ENCODE measurements at places on chromosomes 6 and 20.
A peak's percentile ranks its signal among the peaks of the same experiment; 100 is the strongest.

- DNase-seq, result no peak
Measured at GRCh38 chr6:157546321-157546720, 165.3 kb downstream of the ZDHHC14 start.

- DNase-seq, result no peak
Measured at GRCh38 chr6:151043944-151044343, 178.4 kb downstream of the MTHFD1L start.

- no peak for DNase-seq
Measured at GRCh38 chr6:79872986-79873385, 74.4 kb downstream of the ELOVL4 start.

- no peak for DNase-seq
Measured at GRCh38 chr6:105867277-105867676, 218.9 kb upstream of the PRDM1 start.

DNA sequence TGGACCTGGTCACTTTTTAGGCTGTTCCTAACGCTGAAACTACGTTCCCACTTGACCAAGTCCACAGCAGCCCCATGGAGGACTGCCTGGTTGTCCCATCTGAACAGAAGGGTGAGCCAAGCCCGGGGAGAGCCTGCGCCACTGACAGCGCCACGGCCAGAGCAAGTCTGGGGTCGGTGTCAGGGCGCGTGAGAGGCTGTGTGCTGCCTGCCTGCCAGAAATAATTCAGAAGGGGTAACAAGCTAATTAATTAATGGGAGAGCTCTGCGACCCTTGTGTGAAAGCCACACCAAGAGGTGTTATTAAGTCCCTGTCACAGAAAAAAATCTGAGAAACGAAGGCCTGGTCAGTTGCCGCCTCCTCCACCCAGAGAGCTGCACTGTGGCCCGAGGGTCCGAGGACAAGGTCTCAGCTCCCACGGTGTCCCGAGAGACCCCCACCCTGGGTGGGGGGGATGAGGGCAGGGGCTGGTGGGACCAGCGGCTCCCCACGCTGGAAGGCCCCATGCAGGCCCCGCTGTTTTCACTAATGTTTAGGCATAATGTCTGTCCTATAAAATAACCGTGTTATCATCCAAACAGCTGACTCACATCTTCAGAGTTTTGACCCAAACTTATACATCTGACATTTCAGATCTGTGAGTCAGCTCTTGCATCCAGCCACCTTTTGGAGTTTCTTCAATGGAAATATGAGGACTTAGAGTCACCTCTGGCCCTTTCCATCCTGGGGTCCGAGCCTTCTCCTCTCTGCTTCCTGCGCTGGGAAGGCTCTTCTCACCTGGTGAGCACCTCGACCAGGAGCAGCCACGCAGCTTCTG is 58.5 kb downstream of the DLL1 start:
- DNase-seq, result no peak

DNA sequence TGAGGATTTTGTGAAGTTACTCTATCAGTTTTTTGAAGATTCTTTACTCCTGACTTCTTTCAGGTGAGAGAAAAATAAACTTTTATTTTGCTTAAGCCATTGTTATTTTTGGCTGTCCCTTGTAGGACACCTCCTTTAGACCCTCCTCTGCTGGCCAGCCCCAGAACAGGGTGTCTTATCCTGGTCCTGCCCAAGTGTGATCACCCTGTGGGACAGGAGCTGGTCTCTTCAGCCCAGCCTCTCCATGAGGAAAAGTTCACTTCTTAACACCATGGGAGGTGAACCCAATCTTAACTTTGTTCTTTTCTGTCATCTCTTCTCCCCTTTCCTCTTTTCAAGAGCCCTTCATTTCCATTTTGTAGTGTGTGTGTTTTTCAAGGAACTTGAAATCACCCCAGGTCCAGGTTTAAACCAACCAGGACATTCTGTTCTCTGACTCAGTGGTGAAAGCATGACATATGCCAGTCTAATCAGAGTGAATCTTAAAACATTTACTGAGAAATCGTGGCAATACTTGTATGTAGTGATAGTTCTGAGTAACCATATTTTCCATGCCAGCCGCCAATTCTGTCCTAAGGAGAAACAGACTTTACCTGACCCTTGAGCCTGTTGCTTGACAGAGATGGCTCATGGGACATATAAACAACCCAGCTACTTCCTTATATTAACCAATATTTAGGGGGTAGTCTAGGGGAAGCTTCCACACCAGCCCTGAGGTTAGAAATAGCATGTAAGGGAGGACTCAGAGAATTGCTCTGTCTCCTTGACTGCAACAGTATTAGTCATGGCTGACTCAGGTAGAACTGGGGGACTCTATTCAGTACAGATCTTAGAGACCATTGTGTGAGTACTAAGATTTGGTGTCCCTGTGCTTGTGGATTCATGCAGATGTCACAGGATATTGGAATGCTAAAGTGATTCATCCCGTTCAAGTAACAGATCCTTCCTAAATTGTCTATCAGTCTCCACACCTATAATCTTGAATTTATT is 48.8 kb downstream of the FLRT3 start:
- peak; percentile 8 for DNase-seq

- DNase-seq, result peak; percentile 95
Measured at GRCh38 chr6:41966961-41967311, 25.3 kb upstream of the CCND3 start.

DNA sequence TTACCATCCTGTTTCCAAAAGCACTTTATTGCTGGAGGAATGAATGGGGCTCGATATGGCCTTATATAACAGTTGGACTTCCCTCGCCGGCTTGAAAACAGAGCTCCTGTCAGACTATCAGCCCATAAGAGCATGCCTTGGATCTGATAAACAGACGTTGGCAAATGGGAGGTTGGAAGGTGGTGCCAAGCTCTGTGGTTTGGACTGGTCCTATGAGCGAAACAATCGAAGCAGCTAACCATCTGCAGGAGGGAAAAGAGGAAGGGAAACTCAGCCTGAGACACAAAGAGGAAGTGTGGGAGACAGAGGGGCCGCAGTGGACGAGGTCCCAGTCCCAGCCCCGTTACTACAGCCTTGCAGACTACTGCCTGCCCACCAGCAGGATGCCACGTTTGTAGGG is 92.9 kb downstream of the TFAP2C start:
- DNase-seq, result no peak

- DNase-seq, result no peak
Measured at GRCh38 chr6:106866875-106867658, 107.5 kb downstream of the CD24 start.

GRCh38 chr6:161493576-161494118 is 219.8 kb upstream of the AGPAT4 start:
- DNase-seq, result no peak

- no peak for DNase-seq
Measured at GRCh38 chr6:94372229-94372628, 952.9 kb upstream of the EPHA7 start.

- peak; percentile 98 for DNase-seq
Measured at GRCh38 chr20:62937268-62938104, 461 bp upstream of the GID8 start.

DNA sequence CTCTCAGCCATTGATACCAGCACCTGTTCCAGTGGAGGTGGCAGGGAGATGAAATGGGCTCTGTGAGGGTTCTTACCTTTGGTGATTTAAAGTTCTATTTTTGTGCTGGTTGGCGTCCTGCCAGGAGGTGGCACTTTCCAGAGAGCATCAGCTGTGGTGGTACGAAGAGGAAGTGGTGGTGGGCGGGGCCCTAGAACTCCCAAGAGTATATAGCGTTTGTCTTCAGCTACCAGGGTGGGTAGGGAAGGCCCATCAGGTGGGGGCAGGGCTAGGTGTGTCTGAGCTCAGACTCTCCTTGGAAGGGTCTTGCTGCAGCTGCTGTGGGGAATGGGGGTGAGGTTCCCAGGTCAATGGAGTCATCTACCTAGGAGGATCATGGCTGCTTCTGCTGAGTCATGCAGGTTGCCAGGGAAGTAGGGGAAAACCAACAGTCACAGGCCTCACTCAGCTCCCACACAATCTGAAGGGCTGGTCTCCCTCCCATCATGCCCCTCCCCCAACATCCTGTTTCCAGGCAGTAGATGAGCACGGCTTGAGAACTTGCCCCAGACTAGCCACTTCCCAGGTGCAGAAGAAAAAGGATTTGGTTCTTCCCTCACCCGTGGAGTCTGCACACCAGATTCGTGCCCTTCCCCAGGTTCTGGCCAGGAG is 46.6 kb downstream of the MOXD1 start:
- no peak for DNase-seq

DNA sequence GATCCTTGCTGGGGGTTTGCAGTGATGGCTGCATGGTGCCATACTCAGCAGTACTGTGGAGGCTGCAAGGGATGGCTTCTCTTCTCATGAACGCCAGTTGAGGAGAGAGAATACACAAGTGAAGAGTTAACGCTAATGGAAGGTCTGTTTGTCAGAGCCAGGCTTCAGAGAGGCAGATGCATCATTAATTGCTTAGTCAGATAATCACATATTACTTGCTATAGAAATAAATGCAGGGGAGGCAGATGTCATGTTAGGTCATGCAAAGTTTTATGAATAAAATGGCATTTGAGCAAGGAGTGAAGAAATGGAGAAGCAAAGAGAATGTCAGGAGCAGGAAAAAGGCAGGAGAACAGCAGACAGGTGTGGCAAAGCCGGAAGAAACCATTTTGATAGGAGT is 51.2 kb downstream of the CDS2 start:
- DNase-seq, result no peak

GRCh38 chr20:19025430-19026120 is 186.9 kb upstream of the SLC24A3 start:
- DNase-seq, result no peak
